Hematopoietic multipotent progenitor cell treated with erythropoietin and hydrocortisone succinate and interleukin-3 and kit ligand, for 6 days (in vitro differentiated cells): ENCODE measurements at places on chromosomes 3 and 15.
A peak's percentile ranks its signal among the peaks of the same experiment; 100 is the strongest.

- peak; percentile 57 for DNase-seq
These were observed 621.5 kb upstream of the ZNF385D start for GRCh38 chr3:22372292-22373062.

GRCh38 chr3:140165781-140166180 is 230.8 kb downstream of the CLSTN2 start:
- DNase-seq, result no peak

GRCh38 chr15:75091814-75092213 is 68.4 kb downstream of the PPCDC start:
- no peak for DNase-seq

DNA sequence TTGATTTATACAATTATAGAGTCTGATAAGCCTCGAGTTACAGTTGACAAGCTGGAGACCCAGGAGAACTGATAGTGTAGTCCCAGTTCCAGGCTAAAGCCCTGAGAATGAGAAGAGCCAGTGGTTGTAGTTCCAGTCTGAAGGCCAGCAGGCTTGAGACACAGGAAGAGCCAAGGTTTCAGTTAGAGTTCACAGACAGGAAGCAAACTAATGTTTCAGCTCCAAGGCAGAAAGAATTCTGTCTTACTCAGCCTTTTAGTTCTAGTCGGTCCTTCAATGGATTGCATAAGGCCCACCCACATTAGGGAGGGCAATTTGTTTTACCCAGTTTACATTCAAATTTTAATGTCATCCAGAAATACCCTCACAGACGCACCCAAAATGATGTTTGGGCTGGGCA is 102.7 kb downstream of the CDIN1 start:
- no peak for DNase-seq

DNA sequence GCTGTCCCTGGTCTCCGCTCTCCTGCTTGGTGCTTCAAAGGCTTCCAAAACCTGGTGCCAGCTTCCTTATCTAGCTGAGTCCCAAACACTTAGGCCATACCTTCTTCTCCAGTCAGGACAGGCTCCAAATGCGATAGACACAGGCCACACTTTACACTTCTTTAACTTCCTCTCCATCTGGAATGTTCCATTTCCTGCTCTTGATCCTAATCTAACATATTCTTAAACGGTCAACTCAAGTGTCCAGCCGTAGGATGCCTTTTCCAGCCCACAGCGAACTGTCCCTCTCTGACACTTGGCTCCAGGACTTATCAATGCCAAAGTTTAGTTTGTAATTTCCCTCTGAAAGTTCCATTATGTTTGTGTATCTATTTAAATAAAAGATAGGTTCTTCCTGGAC is 19.2 kb upstream of the PLA2G4F start:
- DNase-seq, result no peak

DNA sequence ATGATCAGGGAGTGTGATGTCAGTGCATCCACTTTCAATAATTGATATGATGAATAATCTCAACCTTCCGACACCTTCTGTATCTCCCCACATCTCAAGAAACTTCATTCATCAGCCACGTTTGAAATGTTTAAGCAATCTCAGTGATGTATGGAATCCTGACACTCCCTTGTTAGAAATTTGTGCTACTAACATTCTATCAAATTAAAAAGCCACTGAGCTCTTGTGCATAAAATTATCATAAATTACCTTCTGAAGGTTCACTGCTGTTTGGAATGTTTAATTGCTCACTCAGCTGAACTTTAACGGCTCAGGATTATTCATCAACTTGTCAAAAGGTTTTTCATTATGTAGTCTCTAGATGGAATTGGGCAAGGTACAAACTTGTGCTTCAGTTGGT is 108.4 kb upstream of the DPH6 start:
- DNase-seq, result no peak

DNA sequence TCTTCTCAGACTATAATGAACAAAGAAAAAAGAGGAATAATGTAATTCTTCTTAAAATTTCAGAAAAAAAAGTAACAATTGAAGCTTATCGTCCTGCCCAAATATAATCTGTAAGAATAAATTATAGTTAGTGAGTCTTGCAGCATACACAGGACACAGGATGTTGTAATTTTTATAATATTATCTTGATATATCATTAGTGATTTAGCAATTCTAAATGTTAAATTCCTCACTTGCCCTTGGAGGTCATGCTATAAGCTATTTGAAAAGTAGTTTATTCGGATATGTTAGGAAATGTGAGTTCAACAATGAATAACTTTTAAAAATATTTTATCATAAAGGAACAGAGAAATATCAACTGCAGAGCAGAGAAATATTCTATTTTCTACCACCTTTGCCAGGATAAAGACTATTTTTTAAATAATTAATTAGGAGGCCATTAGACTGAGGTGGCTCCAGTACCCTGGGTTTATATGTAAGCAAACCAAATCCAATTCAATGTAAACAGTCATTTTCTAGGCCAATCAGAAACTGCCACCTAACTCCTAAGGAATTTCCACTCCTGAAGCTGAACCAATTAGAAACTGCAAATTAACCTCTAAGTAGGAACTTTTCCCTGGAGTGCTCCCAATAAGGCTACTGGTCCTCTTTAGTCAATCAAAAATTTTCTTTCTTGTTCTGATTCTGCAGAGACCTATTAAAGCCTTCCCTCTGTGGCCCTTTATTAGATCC is 1109.3 kb downstream of the ROBO2 start:
- no peak for DNase-seq

GRCh38 chr3:120170223-120170622 is 76.0 kb upstream of the GSK3B start:
- no peak for DNase-seq

GRCh38 chr3:115999613-116000012 is 376.3 kb downstream of the GAP43 start:
- DNase-seq, result no peak

DNA sequence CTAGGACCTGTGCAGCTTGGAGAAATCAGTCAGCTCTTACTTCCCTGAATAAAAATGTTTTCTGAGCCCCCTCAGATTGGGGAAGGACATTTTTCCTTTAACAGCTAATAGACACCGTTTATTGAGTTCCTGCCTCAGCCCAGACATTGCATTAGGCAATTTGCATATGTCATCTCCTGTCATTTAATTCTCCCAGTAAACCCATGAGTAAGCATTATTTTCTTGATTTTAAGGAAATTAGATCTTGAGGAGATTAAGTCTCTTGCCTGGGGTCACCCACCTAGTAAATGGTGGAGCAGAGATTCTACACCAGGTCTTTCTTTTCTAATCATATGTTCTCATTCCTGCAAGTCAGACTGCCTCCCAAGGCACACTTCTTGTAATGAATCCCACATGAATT is 78.5 kb upstream of the SCN5A start:
- DNase-seq, result no peak

DNA sequence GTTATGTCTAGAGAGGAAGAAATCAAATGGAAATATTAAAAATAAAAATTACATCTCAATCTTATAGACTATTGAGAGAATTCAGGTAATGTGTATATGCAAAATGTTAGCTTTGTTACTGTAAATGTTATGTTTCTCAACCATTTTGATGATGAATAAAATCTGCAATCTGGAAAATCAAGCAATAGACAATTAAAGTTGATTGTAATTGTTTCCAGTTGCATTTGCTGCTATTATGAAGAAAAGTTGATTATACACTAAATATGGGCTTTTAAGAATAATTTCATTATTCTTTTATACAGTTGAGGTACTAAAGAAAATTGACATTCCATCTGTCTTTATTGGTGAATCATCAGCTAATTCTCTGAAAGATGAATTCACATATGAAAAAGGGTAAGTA is 68.9 kb downstream of the PFN2 start:
- no peak for DNase-seq

- no peak for DNase-seq
These were observed 190.4 kb downstream of the GHSR start for GRCh38 chr3:172257648-172258400.

DNA sequence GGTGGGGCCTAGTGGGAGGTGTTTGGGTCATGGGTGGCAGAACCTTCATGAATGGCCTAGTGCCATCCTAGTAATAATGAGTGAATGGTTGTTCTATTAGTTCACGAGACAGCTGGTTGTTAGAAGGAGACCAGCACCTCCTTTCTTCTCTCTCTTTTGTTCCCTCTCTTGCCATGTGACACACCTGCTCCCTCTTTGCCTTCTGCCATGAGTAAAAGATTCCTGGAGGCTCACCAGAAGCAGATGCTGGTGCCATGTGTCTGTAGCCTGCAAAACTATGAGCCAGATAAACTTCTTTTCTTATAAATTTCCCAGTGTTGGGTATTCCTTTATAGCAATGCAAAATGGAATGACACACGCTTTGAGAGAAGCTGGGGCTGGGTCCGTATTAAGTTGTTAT is 89.0 kb upstream of the SLC4A7 start:
- no peak for DNase-seq

DNA sequence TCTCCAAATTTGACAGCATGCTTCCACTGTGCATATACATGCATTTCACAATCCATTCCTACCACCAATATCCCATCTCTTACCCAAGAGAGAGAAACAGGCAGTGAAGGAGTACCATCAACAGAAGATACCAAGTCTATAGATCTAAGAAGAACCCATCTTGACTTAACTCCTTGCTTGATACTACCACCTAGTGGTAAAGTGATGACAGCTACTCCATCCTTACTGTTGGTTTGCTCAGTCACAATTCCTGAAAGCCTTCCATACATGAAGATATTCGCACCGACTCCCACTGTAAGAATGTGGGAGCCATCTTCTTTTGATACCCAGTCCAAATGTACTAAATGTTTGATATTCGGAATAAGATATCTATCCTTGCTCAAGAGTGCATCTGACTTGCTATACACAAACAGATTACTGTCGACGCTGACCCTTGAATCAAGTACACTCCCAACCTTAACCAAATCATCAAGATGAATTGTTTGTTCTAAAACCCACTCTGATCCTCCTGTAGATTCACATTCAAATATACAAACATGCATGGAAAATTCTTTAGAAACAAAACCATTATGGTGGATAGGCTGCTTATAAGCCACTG is 123.1 kb downstream of the DMXL2 start:
- DNase-seq, result peak; percentile 70

GRCh38 chr3:35932995-35933394 is 293.7 kb downstream of the ARPP21 start:
- no peak for DNase-seq

- peak; percentile 44 for DNase-seq
These were observed 57.1 kb upstream of the FXR1 start for GRCh38 chr3:180855364-180855763.

- DNase-seq, result no peak
These were observed 124.6 kb downstream of the TMEM108 start for GRCh38 chr3:133162670-133163305.

DNA sequence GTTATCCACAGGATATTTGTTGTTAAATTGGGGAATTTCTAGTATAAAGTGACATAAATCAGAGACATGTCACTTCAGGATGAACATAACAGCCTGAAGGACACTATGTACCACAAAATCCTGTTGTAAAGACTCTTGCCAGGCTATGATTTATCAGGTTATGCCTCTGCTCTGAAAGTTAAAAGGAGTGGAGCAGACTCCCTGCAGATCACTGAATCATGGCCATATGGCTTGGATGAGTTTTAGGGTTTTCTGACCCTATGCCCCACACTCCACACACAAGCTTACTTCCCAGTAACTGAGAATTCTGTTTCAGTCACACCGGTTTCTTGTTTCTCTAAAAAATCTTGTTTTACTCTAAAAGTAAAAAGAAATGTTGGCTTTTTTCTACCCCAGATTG is 869.4 kb downstream of the NAALADL2 start:
- no peak for DNase-seq

GRCh38 chr3:37688756-37689155 is 172.9 kb upstream of the CTDSPL start:
- DNase-seq, result no peak

- peak; percentile 83 for DNase-seq
These were observed 61.8 kb downstream of the SLC12A8 start for GRCh38 chr3:125150525-125151441.

DNA sequence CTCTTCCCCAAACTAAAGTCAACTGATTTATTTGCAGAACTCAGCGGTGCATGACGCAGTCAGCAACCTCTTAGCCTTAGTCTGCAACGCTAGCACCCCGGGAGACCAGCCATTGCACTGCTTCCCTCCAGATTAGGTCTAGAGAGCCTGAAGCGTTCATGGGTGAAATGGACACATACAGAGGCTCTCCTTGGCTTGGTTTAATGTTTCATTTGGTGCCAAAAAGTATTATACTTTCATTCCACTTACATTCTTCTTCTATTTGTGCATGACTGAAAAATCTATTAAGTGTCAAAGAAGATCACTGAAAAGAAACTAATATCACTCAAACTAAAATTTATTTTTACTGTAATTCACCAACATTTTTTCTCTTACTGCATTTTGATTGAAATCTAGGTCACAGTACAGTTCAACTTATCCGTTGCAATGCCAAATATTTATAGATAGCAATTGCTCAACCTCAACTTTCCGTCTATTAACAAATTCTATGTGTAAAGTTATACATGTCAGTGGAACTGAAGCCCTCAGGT is 116.2 kb downstream of the ROBO1 start:
- no peak for DNase-seq

DNA sequence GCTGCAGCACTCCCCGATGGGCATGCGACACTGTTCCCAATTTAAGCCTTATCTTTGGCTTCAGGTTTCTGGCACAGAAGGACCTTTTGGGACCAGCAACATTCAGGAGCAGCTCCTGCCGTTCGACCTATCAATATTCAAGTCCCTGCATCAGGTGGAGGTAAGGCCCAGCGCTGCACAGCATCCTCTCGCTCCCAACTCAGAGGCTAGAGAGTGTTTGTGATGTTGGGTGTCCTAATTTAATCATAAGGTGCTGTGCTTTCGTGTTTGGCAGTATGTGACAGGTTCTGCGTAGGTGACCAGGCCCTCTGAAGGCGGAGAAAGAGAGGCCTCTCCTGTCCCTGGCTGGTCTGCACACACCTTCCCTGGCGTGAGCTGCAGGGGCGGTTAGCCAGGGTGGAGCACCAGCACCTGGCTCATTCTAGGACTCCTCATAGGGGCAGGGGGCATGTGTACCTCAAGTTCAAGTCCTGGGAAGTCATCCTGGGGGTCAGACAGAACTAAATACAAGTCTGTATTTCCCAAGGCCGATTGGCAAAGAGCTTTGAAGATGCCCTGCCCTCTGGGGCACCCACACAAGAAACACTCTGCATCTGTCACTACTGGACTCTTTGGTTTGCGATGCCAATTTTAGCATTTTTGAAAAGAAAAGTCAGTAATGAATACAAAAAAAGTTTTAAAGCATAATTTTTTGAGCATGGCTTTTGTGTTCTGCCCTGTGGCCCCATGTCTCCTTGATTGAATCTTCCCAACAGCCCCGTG is 17.0 kb downstream of the NISCH start:
- DNase-seq, result no peak

- no peak for DNase-seq
These were observed 115.0 kb upstream of the LRIG1 start for GRCh38 chr3:66615643-66616301.

- DNase-seq, result no peak
These were observed 90.0 kb downstream of the FAM174B start for GRCh38 chr15:92565351-92566125.
